ENCODE measurements at places on chromosomes 4 and X.

GRCh38 chrX:48022738-48023137 lies 15.9 kb downstream of the SPACA5 start:
- no peak for DNase-seq

- no peak for DNase-seq
Observed at GRCh38 chr4:67130411-67130810, 414.9 kb downstream of the CENPC start.

GRCh38 chr4:25811374-25811690 lies 51.5 kb downstream of the SEL1L3 start:
- no peak for DNase-seq

DNA sequence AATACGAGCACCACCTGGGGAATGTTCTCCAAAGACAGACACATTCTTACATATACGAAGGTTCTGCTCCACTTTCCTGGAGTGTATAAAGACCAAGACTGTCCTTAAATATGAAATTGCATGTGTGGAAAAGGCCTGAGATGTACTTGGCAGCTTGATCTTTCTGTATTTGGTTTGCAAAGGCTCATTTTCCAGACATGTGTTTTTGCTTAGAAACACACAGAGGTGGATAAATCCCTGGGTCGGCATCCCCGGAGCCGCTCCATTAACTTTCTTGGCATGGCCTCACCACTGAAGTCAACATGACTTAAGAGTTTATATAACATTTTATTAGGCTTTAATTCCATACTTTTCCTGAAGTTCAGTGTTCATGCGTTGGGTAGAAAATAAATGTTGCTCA lies 239.4 kb downstream of the LDB2 start:
- DNase-seq = no peak

DNA sequence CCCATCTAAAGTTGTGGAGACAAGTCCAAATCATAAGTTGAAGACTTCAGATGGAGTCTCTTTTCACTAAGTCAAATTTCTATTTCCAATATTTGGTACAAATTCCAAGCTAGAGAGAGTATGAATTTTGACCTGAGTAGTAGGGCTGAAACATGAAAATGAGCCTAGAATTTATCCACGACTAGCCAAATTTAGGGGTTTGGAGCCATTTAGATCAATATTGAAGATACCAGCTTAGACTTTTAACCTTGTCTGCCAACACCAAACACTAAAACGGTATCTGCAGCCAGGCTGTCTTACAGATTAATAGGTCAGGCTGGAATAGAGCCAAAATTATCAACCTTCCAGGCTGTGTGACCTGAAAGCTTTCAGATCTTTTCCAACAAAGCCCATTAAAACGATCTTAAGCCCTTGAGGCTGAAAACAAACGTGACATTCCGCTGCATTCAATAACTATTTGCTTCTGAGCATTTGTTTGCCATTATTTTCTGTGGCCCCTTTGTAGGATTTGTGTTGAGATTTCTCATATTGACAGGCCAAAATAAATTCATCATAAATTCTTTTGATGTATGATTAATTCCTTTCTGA lies 268.7 kb upstream of the DKK2 start:
- no peak for DNase-seq

DNA sequence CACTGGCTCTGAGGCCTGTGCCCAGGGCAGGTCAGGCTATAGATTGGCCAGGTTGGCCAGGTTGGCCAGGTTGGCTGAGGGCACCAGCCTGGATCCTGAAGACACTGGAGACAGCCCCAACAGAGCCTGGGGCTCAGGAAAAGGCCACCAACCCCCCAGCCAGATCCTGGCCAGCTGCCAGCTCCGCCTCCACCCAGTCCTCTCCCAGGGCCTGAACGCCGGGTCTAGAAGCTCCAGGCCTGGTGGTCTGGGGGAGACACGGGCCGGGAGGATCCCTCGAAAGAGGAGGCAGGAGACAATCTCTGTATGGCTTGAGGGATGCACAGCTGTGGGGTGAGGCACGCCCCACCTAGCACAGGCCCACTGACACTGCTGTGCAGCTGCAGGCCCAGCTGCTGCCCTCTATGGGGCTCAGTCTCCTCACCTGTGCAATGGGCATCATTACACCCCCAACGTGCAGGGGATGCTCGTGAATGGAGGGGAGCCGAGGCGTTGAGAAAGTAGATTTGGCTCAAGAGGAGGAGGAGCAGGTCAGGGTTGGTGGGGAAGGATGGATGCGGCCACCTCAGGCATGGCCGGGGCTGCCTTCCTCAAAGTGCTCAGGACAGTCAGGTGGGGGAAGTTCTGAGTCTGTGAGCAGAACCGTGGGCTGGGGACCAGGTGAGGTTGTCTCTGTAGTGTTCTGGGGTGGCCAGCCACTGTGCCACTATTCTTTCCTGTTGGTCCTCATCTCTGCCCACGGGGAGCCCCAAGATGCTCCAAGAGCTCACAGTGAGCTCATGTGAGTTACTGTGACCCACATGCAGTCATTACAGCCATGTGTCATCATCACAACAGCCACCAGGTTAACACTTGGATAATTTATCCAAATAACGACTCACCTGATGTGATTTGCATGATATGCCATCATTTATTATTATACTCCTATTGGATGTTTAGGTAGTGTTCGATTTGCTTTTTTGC lies 10.8 kb upstream of the GAGE10 start:
- DNase-seq = no peak

DNA sequence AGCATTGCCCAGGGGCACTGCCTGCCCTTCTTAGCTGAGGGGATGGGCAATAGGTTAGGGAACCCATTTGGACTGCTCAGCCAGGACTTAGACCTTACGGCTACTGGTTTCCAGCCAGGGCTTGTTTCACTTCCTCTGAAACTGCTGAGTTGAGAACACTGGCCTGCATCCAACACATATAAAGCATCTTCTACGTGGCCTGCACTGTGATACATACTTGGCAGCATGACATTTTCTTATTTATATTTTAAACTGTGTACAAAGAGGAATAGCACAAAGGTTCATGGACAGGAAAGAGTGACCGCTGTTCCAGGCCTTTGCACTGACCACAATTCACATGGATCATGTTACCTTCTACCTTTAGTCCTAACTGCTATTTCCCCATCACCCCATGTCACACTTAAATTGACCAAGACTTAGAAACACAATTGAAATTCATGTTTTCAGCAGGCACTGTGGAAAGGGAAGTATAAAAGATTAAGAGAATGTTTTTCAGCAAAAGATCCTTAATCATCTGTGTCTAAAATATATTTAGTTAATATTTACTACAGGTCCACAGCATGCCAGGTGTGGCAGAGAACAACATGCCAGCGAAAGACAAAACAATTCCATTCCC lies 43.7 kb downstream of the NLGN4X start:
- DNase-seq = no peak

- DNase-seq = no peak
Observed at GRCh38 chrX:72621625-72622485, 49.2 kb upstream of the HDAC8 start.

GRCh38 chrX:72268597-72269365 lies 8.3 kb downstream of the RPS4X start:
- DNase-seq = no peak

DNA sequence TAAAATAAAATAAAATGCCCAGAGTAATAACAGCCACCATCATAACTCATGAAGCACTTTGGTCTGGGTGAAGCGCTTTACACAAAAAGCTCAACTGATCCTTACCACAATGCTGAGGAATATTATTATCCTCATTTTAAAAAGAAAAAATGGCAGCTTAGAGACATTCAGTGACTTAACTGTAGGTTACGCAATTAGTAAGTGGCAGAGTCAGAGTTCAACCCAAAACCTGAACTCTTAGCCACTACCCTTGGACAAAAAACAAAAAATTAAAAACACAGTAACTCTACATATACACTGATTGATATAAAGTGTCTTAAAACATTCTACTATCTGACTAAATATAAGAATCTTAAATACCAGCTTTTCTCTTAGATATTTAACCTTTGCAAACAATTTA lies 34.9 kb downstream of the MAOB start:
- no peak for DNase-seq

DNA sequence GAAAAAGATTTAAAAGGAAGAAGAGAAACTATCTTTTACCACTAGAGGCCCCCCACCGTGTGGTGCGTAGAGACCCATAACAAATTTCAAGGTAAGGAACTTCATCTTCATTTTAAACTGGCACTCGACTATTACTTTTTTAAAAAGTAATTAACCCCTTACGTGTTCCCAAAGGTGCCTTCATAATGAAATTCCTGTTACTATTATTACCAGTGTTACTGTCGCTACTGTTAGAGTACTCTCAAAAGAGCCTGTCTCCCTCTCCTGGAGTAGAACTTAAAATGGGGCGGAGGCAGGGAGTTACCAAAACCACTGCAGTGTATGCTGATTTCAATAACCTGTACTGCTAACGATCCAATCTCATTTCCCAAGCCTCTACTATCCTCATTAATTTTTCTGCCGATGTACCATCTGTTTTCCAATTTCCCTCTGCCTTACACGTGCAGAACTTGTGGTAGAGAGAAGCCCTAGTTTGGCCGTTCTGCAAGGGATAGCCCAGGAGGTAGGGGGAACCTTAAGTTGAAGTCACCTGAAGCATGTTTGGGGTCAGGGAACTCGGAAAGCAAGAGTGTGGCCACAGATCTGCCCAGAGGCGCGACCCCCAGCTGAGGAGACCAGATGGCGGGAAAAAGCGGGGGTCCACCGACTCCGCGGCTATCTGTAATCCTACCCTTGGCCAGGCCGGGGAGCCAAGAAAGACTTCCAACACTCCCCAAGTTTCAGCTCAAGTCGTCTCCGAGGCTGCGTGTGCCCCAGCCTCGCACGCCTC lies 720 bp upstream of the STK26 start:
- DNase-seq = no peak

DNA sequence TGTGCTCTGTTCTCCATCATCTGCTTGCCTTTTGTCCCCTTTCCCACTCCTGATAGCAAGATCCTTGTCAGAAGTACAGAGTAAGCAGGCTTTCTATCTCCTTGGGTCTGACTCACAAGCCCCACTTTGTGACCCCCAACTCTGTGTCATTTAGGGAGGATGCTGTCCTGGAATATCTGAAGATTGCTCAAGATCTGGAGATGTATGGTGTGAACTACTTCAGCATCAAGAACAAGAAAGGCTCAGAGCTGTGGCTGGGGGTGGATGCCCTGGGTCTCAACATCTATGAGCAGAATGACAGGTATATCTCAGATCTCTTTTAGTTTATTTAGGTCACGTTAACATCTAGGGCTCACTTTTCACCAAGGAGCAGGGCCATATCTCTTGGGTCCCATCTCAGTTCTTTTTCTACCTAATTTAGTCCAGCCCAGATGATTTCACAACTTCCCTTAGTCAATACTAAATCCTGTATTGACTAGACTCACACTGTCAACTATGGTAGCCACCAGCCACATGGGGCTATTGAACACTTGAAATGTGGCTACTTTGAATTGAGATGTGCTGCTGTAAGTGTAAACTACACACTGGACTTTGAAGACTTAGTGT lies 64.3 kb downstream of the MSN start:
- no peak for DNase-seq

DNA sequence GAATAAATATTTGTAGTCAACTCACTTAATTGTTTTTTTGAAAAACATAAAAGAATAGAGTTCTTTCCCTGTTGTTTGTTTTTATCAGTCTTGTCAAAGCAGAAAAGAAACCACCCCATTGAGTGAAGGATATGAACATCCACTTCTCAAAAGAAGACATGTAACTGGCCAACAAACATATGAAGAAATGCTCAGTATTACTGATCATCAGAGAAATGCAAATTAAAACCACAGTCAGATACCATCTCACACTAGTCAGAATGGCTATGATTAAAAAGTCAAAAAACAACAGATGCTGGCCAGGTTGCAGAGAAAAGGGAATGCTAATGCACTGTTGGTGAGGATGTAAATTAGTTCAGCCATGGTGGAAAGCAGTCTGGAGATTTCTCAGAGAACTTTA lies 326.1 kb upstream of the EMCN start:
- no peak for DNase-seq

DNA sequence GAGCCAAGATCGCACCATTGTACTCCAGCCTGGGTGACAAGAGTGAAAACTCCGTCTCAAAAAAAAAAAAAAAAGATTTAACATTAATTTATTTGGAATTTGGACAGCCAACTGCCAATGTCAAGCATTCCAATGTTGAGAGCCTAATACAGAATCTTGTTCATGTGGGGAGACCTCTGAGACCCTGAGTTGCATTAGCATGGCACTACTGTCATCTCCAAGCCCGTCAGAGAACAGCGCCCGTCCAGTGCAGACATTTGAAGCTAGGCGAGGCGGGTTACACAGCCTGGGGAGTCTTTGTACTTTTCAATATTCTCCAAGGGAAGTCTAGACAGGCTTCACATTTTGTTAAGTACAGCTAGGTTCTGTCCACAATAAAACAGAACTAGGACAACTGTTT lies 126.7 kb downstream of the CHRNA9 start:
- no peak for DNase-seq

DNA sequence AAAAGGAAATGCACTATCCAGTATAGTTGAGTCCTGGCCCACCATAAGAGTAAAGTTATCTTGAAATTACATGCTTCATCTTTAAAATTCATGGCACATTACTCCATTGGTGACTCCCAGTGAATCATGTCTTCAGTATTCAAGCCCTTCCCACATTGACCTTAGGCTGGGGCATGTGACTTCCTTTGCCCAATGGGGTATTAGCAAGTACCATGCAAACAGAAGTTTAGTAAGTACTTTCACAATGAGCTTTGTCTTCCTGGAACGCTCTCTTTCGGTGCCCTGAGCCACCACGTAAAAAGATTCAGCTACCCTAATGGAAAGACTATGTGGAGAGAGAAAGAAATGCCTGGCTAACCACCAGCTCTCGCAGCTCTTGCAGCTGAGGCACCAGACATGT lies 235.4 kb downstream of the HNRNPD start:
- DNase-seq = no peak

GRCh38 chr4:61714387-61714911 lies 514.3 kb downstream of the ADGRL3 start:
- no peak for DNase-seq

DNA sequence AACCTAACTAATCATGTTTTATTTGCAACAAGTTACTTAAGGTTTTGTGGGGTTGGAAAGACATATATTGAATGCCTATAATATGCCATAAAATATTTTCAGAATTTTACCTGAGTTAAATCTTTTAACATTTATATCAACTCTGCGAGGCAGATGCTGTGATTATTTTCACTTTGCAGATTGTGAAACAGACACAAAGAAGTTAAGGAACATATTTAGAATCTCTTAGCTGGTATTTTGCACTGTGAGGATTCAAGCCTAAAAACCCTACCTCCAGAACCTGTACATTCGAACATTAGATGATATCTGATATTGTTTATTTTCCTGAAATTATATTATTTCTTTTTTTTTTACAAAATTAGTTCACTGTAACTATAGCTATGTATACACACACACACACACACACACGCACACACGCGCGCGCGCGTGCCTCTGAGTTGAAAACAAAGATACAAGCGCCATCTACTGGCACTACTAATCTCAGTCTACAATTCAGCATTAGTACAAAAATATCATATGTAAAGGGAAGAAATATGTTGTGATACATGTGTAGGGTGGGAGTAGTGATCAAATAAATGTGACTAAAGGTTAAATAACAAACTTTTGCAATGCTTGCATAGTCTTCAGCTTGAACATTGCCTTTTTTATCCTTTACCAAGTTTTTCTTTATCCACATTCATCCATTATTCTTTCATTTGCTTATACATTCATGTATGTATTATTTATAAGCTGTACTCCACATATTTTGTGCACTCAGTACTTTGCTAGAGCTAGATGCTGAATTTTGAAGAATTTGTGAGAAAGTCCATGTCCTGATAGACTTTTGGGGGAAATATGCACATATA lies 61.5 kb downstream of the ANXA10 start:
- DNase-seq = peak; percentile 2

Measured in stimulated activated CD8-positive, alpha-beta memory T cell treated with anti-CD3 and anti-CD28 coated beads, Interleukin-4, amount 100 ng/mL, for 1 hour (primary cell).